Head of caudate nucleus (tissue), 42 donors: ENCODE measurements at places on chromosomes 7 and 10.
A peak's percentile ranks its signal among the peaks of the same experiment; 100 is the strongest.

- DNase-seq, result no peak
Observed at GRCh38 chr10:36840788-36841187, 284.6 kb upstream of the ANKRD30A start.

GRCh38 chr7:48901966-48902365, 22.4 kb upstream of the CDC14C start:
- no peak for DNase-seq

DNA sequence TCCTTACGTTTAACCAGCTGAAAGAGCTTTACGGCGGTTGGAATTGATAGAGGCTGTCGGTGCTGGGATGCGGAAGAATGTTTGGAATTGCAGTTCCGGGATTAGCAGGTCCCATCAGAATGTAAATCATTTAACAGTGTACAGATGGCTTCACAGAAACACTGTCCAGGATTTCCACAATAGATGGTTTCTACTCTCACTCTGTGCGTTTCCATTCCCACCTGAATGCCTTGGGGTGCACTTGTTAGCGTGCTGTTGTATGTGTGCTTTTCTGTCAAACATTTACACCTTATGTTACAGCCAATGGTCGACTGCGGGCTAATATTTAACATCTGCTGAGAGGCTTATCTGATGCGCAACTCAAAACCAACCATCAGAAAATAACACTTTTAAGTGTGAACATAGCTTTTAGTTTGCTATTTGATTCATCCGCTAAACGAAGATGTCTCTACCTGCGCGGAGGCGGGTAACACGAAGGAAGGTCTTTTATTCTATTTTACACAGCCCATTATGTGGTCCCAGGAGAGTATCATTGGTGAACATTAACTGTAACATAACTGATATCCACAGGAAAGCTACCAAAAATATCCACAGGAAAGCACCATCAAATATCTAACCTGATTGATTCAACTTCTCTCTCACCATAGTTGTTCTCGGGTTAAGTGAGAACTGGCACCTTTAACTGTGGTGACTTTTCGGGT, 179.0 kb downstream of the PRPF18 start:
- no peak for DNase-seq

- DNase-seq, result no peak
Observed at GRCh38 chr7:122248472-122248871, 56.1 kb downstream of the FEZF1 start.

- no peak for DNase-seq
Observed at GRCh38 chr10:51522858-51523257, 176.5 kb downstream of the CSTF2T start.

DNA sequence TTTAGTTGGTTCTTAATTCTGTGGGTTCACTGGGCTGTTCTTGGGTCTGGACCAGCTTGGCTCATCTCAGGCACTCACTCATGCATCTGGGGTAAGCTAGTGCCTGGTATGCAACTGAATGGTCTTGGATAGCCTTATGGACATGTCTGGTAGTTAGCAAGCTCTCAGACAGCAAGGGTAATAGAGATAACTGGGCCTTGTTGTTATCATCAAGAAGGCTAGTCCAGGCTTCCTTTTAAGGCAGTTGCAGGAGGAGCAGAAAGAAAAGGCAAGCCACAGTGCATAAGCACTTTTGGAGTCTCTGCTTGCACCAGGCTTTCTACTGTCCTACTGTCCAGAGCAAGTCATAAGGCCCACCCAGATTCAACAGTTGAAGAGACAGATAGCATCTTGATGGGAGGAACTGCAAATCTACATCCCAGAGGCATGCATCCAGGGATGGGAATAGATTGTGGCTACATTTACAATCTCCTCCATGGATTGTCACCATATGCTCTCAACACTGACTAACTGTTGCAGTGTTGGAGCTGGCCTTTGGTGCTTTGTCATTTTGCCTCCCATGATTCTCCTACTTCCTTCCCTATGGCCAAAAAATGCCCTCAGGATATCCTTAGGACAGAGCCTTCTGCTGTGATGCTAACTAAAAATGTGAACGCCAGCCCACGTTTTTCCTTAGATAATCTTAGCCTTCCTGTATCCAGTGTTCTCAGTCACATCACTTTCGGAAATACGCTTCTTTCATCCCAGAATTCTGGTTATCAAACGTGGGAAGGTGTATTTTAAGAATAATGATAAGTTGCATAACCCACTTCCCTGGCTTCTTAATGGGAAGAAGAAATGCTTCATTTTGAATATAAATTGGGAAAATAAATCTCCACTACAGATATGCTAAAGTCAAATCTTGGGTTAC, 3.6 kb downstream of the GIMAP4 start:
- DNase-seq, result no peak

DNA sequence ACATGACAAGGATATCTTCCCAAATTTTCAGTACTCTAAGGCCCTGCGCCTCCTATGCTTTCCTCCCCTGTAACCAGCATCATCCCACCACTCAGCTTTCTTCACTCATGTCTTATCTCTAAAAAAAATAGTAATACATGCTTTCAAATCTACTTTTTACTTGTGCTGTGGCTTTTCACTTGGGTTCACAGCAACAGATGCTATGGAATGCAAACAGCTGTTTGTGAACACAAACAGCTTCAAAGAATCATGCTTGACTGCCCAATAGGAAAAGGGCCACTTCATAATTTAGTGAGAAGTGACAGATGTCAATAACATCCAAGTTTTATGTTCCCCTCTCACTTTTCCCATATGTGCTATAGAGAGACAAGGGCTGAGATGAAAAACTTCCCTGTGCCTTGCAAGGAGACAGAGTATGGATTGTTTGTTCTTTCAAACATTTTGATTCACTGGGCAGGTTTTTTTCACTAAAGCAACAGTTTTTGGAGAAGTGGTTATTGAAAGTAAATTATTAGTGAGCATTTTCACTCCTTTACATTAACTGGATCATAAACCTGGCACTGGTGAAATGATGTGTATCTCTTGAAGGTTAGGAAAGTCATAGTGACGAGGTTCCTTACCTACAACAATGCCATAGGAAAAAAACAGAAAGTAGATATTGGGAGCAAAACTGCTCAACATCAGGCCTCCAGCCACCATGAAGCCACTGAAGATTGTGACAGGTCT, 37.3 kb downstream of the SLC16A9 start:
- no peak for DNase-seq

DNA sequence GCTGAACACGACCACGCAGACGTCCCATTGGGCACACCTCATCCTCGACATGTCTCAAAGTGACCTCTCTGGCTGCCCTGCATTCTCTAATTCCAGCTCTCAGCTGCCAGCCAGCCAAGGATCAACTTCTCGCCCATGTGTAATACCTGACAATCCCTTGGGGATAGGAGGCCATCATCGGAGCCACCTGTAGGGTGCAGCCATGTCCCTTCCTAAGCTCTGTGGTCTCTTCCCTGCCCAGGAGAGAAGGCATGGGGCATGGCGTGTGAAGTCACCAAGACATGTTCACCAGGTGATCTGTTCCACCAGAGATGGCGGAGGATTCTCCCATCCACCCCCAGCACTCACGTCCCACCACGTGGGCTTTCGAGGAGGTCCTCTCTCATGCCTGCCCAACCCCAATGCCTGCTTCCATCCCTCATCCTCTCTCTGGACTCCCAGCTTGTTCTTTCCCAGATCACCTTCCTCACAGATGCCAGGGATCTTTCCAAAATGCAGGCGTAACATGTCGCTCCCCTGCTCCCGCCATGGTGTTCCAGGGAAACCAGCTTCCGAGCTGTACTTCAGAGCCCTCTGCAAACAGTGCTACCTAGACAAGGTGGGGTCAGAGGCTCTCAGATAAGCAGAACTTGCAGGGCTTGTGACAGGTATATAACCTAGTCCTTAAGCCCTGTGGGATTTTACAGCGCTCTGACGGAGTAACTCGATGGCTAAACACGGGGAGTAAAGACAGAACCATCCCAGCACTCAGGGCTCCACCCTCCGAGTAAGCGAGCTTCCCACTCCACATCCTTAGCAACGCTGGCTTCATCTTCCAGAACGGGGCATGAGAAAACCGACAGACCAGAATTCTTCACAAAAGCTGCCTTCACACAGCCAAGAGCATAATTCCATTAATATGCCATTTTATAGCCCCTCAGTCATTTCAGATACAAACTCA, 41.1 kb downstream of the BRI3 start:
- no peak for DNase-seq

- no peak for DNase-seq
Observed at GRCh38 chr7:114875186-114875585, 46.7 kb upstream of the MDFIC start.

DNA sequence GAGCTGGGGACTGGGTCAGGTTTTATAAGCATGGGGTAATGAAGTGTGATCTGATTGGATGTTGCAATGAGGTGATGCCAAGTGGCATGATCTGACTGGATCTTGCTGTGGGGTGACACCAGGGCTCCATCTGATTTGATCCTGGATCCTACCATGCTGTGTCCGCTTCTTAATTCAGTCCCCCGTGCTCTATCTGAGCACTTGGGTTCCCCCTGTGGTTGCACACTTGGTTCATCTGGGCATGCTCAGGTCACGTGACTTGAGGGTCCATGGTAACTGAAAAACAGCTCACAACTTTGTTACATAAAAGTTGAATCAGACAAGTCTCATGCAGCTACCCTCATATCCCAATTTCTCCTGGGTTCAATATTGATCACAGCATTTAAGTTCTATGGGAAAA, 448.6 kb upstream of the NRP1 start:
- no peak for DNase-seq

DNA sequence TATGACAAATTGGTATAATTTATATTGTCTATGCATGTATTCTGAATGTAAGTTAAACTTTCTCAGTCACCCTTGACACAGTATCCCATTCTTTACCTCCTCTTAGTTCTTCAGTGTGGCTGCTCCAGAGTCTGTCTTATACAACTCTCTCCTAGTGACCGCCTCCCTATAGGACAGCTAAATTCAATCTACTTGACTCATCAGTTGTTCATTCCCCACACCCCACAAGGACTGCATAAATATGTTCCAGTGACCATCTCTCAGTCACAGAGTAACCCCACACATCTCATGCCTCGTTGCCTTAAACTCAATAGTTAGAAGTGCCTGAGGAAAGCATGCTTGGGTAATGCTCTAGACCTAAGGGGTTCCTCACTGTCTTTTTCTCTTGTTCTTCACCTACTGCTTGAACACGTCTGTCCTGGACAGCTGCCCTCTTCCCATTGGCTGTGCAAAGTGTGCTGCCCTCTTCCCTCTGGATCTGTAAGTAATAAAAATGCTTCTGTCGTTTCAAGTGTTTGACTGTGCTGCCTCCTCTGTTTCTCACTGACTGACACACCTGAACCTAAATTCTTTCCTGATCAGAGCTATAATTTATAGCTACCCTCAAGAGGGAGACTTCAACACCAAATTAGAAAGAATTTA, 494.6 kb upstream of the GRM3 start:
- no peak for DNase-seq

GRCh38 chr10:17736223-17736622, 15.8 kb upstream of the TMEM236 start:
- DNase-seq, result no peak

GRCh38 chr10:79608505-79609375, 2.0 kb upstream of the SFTPA1 start:
- DNase-seq, result peak; percentile 57

DNA sequence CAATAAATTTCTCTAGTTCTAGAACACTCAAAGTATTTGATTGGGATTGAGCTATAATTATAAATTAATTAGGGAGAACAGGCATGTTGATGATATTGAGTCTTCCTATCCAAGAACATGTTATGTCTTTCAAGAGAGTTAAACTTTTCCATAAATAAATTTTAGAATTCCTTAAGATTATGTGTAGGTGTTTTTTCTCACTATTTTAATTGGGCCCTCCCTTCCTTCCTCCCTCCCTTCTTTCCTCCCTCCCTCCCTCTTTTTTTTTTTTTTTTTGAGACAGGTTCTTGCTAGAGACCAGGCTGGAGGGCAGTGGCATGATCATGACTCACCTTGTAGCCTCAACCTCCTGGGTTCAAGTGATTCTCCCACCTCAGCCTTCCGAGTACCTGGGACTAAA, 20.2 kb downstream of the EXOC6 start:
- no peak for DNase-seq

DNA sequence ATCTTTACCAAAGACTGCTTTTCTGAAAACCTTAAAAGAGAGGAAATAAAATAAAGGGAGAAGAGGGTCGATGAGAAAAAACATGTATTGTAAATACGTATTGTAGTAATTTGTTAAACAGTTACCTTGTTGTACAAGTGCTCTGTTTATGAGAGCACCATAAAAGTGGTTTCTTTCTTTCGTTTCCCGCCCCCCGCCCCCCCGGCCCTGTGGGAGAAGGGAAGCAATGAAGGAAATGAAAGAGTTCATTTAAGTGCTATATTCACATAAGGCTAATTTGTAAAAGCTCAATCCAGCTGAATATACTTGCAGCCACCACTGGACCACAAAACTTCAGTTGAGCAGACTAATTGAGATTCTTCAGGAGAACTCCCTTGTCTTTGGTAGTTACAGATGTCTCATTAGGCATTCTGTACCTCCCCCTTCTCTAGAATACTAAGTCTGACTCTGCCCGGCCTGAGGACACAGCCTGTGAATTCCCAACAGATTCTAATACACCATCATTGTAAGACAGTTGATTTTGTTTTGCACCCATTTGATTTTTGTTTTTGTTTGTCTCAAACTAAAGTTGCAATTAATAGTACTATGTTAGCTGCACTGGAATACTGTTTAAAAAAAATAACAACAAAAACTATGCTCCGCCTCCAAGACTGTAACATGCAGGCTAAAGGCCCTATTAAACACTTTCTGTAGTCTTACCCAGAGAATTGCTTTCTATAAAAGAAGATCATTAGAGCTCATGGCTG, 124.9 kb downstream of the ARHGAP12 start:
- DNase-seq, result no peak

DNA sequence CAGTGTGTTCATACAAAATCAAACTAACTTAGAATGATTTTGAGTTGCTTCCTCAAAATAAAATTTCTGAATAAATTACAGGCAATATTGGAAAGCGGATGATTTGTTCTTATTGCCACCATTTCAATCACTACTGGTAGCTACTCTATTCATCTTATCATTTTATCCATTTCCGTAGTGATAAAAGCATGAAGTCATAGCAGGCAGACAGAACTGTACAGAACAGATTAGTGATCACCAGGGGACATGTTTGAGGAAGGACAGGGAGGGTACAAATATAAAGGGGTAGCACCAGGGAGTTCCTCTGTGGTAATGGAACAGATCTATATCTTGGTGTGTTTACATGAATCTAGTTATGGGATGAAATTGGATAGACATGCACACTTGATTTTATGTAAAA, 138.5 kb downstream of the WNT2 start:
- no peak for DNase-seq

- no peak for DNase-seq
Observed at GRCh38 chr10:101535949-101536348, 52.1 kb downstream of the POLL start.

- DNase-seq, result no peak
Observed at GRCh38 chr10:92575961-92576360, 2.1 kb upstream of the IDE start.

- DNase-seq, result no peak
Observed at GRCh38 chr10:58820861-58821751, 308.4 kb downstream of the BICC1 start.
